NCI-H446 treated with DMSO at 0.1 percent for 48 hours (cell line): ENCODE measurements at places on chromosomes 12 and 14.

DNA sequence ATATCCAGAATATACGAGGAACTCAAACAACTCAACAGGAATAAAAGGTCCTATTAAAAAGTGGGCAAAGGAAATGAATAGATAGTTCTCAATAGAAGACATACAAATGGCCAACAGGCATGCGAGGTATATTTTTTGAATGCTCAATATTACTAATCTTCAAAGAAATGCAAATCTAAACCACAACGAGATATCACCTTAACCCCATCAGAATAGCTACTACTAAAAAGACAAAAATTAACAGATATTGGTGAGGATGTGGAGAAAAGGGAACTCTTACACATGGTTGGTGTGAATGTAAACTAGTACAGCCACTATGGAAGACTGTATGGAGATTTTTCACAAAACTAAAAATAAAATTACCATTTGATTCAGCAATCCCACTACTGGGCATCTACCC, 99.2 kb downstream of the TMEM260 start:
- DNase-seq: no peak

GRCh38 chr12:83664650-83665049, 977.9 kb downstream of the TMTC2 start:
- peak; percentile 86 for DNase-seq

DNA sequence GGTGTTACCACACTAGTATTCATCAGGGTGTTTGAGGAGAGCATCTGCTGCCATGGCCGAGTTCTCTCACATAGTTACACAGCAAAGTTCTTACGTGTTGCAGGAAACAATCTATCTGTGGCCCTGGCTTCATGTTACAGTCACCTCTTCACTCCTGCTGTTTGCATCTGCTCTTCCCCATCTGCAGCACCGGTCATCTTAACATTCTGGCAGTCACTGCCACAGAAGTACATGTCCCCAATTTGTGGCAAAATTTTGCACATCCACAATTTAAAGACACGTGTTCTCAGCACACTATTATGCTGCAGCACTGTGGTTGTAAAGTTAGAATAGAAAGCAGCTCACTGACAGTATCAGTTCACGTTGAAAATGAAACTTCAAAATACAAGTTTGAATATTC, 23.2 kb downstream of the MAPK1IP1L start:
- DNase-seq: no peak

DNA sequence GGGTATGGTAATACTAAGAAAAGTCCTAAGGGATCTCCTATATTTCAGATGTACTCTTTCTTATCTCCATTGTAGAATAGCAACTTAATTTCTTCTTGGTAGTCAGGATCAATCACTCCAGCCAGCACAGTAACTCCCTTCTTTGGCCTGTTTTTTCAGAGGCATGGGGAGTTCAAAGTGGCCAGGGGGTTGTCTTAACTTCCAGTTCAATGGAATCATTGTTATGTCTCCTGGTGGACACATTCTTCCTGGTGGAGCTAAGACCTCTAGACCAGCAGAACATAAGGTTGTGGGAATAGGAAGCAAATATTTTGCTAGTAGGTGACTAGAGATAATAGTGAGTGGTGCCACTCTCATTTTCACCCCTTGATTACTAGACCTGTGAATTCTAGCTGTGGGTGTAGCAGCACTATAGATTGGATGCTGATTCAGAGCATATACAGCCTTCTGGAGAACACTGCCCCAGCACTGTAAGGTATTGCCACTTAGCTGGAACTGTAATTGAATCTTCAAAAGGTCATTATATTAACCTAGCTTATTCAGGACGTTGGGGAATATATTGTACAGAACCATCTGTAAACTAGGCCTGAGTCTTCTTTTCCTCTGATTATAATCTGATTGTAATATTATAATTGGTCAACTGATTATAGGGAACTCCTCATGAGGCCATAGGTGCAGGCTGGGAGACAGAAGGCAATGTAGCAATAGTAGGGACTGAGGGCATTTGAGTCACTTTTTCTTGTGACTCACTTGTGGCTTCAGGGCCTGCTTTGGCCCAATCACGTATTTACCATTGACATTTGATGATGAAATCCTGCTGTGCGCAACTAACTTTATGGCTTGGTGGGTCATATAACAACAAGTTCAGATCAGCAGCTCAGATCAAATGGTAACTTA, 60.2 kb upstream of the ATP2B1 start:
- no peak for DNase-seq

- DNase-seq: no peak
Observed at GRCh38 chr14:24982472-24983155, 67.3 kb downstream of the STXBP6 start.

GRCh38 chr12:117101953-117102799, 3.0 kb upstream of the TESC start:
- DNase-seq: peak; percentile 30

DNA sequence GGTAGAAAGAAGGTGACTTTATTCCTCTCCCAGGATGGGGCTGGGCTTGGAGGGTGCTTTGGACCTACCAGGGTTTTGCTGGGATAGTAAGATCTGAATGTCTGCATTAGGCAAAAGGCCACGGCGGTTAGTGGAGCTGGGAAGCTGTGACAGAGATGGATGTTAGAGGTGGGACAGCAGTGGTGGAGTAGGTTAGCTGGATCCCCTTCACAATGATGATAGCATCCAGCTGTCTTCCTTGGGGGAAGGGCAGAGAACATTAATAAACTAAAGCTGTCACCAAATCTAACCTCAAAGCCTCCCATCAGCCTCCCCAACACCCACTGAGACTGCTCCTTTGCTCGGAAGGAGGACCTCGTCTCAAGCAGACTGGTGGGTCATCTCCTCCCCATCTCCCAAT, 104.8 kb downstream of the GPATCH2L start:
- DNase-seq: no peak

- DNase-seq: no peak
Observed at GRCh38 chr12:103494734-103495468, 867 bp downstream of the C12orf42 start.

GRCh38 chr14:40697231-40697630, 909.4 kb upstream of the LRFN5 start:
- DNase-seq: no peak

DNA sequence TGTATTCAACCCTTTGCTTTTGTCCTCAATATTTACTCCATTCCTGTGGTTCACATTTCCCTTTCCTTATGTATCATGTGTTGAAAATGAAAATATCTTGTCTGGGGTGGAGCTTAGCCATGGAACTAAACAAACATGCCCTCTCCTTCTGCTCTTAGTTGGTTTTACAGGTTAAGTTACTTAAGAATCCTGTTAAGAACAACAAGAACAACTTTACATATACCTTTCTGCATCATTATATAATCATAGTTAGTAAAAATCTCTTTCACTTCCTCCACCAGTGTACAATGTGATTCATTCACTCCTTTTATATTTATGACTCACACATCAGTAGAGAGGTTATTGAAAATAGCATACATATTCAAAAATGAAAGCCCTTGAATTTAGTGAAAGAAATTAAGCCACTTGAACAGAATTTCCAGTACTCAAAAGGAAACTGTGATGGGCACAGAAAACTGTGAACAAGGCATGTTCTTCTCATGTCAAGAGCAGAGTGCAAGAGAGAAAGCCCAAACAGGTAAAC, 307.7 kb downstream of the CCDC91 start:
- no peak for DNase-seq

DNA sequence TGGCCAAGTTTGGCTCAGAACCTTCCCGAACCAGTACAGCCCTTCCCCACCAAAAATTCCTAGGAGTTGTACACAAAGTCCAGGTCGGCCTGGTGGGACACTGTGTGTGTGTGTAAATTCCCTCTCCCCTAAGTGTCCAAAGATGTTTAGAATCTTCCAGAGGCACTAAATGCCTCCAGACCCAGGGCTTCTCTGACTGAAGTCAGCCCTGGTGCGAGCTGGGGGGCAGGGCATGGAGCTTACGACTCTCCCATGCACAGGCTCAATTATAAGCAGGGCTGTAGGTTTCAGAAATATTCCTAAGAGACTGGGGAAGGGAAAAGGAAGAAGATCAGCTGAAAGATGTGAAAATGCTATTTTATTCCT, 106.9 kb upstream of the ATF7IP start:
- no peak for DNase-seq

DNA sequence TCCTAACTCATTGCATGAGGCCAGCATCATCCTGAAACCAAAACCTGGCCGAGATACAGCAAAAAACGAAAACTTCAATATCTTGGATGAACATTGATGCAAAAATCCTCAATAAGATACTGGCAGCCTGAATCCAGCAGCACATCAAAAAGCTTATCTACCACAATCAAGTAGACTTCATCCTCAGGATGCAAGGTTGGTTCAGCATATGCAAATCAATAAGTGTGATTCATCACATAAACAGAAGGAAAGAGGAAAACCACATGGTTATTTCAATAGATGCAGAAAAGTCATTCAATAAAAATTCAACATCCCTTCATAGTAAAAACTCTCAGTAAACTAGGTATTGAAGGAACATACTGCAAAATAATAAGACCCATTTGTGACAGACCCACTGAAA, 56.5 kb upstream of the PPFIA2 start:
- no peak for DNase-seq

GRCh38 chr14:64556526-64556925, 6.8 kb downstream of the PPP1R36 start:
- no peak for DNase-seq

GRCh38 chr12:105522166-105522825, 191.8 kb downstream of the C12orf75 start:
- no peak for DNase-seq

GRCh38 chr12:6367065-6367968, 8.0 kb downstream of the SCNN1A start:
- peak; percentile 28 for DNase-seq

GRCh38 chr14:66072190-66073084, 413.7 kb upstream of the CCDC196 start:
- DNase-seq: no peak

- no peak for DNase-seq
Observed at GRCh38 chr12:54211920-54212319, 23.1 kb upstream of the SMUG1 start.

DNA sequence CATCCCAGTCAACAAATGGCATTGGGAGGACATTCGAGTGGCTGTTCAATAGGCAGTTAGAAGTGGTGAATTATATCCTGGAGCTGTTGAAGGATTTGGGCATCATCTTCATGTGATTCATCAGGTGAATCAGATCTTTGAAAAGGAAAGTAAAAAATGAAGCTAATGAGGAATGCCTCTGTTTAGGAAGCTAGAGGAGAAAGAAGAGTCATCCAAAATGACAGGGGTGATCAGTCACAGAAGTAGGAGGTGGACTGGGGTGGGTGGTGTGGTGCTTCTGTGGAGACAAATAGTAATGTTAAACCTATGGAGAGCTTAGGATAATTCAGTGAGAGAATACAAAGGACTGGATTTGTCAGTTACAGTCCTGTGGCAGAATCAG, 32.7 kb downstream of the DIP2B start:
- no peak for DNase-seq

GRCh38 chr12:46468813-46469212, 96.2 kb upstream of the SLC38A2 start:
- no peak for DNase-seq

- DNase-seq: no peak
Observed at GRCh38 chr12:26056335-26056734, 68.5 kb downstream of the BHLHE41 start.

DNA sequence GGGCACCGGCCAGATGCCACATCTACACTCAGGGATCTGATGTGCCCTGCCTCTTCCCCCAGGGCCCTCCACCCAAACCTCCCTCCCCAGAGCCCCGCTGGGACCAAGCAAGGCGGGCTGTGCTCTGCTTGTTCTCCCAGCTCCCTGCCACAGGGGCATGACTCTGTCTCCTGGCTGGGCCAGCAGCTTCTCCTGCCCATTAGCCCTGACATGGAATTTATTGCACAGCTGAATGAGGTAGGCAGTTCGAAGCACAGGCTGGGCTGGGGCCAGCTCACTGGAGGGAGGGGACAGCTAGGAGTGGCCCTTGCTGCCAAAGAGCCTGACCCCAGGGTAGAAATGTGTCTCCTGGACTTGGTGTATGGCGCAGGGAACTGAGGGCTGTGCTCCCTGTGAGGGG, 42.4 kb downstream of the ARL6IP4 start:
- no peak for DNase-seq

- no peak for DNase-seq
Observed at GRCh38 chr12:120367924-120368788, 808 bp downstream of the MSI1 start.

- no peak for DNase-seq
Observed at GRCh38 chr12:108792361-108793292, 61.3 kb upstream of the CORO1C start.

DNA sequence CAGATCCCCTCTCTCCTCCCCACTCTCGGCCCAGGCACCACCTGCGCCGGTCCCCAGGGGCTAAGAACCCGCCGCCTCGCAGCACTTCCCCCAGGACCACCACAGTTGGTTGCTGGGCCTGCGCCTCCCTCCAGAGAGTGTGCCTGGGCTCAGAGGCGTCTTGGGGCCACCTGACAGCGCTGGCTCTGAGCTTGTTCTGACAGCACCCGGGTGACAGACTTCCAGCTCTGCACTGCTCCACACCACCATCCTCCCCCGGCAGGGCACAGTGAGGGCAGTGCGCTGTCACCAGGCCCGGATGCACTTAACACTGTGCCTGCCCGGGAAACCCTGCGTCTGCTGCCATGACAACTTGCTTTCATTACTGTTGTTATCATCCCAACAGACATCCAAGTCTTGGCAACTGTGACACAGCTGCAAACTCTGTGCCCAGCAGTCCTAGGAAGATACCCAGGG, 6.6 kb downstream of the BRF1 start:
- DNase-seq: no peak

GRCh38 chr14:31962920-31963319, 114.2 kb upstream of the ARHGAP5 start:
- DNase-seq: no peak

- DNase-seq: no peak
Observed at GRCh38 chr12:39372204-39372925, 70.6 kb downstream of the KIF21A start.

DNA sequence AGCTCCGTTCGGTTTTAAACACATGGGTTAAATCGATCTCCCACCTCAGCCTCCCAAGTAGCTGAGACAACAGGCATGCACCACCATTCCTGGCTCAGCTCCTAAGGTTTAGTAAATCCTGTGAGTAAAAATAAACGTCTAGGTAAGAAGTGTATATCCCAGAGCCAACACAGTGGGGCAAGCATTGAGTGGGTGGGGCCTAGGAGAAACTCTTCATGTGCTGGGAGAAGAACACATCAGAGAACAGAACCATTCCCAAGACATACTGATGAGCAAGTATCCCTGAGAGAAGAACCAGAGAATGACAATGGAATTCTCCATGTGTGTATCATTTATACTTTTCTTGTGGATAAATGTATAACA, 86.3 kb downstream of the SEC23A start:
- no peak for DNase-seq

DNA sequence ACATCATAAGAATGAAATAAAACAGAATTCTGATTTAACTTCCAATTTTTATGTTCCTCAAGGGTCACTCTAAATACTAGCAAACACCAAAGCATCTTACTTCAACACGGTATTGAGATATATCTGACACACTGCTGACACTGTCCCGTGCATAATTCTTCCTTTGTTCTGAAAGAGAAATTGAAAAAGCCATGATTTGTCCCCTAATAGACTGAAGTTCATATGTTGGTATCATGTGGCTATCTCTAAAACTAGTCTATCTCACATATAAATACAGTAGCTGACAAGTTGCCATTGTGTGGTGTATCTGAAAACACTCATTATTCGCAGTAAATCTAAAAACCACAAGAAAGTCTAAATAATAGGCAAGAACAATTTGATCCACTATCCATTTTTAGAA, 118.4 kb downstream of the EPS8 start:
- DNase-seq: no peak

GRCh38 chr12:93902736-93903562, 225.8 kb downstream of the CRADD start:
- no peak for DNase-seq

- DNase-seq: no peak
Observed at GRCh38 chr12:16603916-16604575, 1.9 kb downstream of the LMO3 start.

GRCh38 chr12:57868851-57869268, 22.3 kb upstream of the CTDSP2 start:
- DNase-seq: peak; percentile 81
